ENCODE measurements at places on chromosomes 3 and 15. TPM values are rescaled to one million over a fixed set of nuclear protein-coding genes. Genes with fewer than 3 reads are reported as not detected.

The ATP2B2 gene
- 0.14 TPM for total RNA-seq

The TIGIT gene
- total RNA-seq = not detected

GRCh38 chr3:35648347-35648746, 9.0 kb downstream of the ARPP21 start:
- H3K27me3 ChIP-seq = no peaks in the 10 kb centered on the region
- no peaks in the 10 kb centered on the region for H3K36me3 ChIP-seq
- H3K27ac ChIP-seq = no peak overlapping the region
- no peak overlapping the region for H3K4me3 ChIP-seq
- H3K4me1 ChIP-seq = no peaks in the 10 kb centered on the region

The SLC35G2 gene
- 2.9 TPM for total RNA-seq

DNA sequence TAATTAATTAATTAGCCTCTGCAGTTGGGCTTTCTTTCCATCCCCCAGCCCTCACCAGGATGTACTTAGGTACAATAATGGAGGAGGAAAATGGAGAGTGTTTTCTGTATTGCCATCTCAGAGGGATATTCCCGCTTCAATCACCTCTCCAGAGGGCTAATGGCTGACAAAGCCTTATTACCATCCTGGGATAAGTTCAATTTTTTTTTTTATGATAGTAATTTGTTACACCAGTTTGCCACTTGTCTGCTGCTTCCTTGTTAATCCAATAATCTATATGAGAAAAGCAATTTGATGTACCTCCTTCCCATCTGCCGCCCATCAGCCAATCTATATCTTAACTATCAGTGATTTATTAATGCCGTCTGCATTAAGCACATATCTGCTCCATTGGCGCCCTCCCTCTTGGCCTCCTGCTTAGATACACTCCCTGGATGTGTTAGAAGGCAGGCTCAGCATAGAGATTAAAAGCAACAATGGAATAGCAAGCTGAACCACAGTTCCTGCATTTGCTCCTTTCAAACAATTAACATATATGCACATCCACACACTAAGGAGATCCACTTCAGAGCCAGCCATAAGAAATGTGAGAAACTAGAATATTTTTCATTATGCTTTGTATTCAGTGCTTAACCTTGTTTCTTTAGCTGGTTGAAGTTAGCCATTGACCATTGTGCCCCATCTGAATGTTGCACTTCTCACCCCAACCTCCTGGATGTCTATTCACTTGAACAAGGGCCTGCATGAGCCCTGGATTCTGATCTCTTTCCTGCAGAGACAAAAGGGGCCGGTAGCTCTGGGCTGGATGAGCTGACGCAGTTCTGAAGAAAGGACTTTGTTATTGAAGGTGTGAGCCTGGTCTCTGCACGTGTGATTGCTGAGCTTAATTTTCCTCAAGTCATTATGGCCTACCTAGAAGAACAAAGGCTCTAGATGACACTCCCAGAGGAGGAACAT, 237.3 kb upstream of the GAP43 start:
- no peaks in the 10 kb centered on the region for H3K4me1 ChIP-seq
- H3K27me3 ChIP-seq = no peaks in the 10 kb centered on the region
- DNase-seq = no peak

DNA sequence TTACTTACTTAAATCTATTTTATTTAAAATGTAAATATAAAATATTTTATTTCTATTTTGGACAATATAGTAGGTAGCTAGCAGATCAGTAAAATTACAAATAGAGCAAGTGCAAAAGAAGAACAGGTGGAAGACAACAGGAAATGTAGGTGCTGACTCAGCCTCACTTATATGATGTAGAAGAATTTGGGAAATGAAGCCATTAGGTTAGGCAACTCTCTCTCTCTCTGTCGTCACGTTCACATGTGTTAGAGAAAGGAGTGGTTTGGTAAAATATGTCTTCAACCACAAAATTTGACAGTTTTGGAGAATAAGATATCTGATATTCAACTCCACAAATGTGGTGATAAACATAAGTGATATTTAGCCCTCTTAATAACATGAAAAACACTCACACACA, 532.5 kb upstream of the KCNMB2 start:
- H3K27ac ChIP-seq = no peak overlapping the region
- H3K4me3 ChIP-seq = no peak overlapping the region
- no peaks in the 10 kb centered on the region for H3K4me1 ChIP-seq
- H3K27me3 ChIP-seq = no peaks in the 10 kb centered on the region

- DNase-seq = no peak
- H3K4me3 ChIP-seq = peak overlapping the region; percentile 77
Observed at GRCh38 chr3:57557085-57557537, 1.0 kb downstream of the PDE12 start.

The MUSTN1 gene
- total RNA-seq = 14.4 TPM

- H3K4me3 ChIP-seq = no peak overlapping the region
- H3K27ac ChIP-seq = no peak overlapping the region
- DNase-seq = no peak
- H3K36me3 ChIP-seq = no peaks in the 10 kb centered on the region
Observed at GRCh38 chr3:169299889-169300288, 363.6 kb downstream of the MECOM start.

DNA sequence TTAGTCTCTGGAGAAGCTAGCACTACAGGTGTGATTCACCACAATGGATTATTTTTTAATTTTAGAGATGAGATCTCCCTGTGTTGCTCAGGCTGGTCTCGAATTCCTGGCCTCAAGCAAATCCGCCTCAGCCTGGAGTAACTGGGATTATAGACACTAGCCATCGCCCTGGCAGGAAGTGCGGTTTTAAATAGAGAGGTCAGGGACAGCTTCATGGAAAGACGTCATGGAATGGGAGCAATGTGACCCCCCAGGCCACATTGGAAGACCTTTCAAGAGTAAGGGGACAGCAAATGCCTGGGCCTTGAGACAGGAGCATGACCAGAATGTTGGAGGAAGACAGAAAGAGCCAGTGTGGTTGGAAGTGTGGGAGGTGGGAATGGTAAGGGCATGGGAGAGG, 2.2 kb upstream of the ISG20 start:
- no peak overlapping the region for H3K4me3 ChIP-seq
- no peak for DNase-seq
- H3K36me3 ChIP-seq = no peaks in the 10 kb centered on the region
- no peaks in the 10 kb centered on the region for H3K27me3 ChIP-seq
- H3K27ac ChIP-seq = peak overlapping the region; percentile 70
- H3K4me1 ChIP-seq = peaks cover 17% of the 10 kb centered on the region

GRCh38 chr3:146839727-146840375, 234.7 kb upstream of the PLSCR5 start:
- no peak for DNase-seq
- H3K27me3 ChIP-seq = no peaks in the 10 kb centered on the region
- no peak overlapping the region for H3K27ac ChIP-seq
- no peaks in the 10 kb centered on the region for H3K36me3 ChIP-seq
- H3K4me3 ChIP-seq = no peak overlapping the region

The LDHAL6B gene
- total RNA-seq = not detected

The SLC27A2 gene
- total RNA-seq = 4.7 TPM

- no peak overlapping the region for H3K27ac ChIP-seq
- H3K36me3 ChIP-seq = no peaks in the 10 kb centered on the region
- no peaks in the 10 kb centered on the region for H3K27me3 ChIP-seq
- no peak overlapping the region for H3K4me3 ChIP-seq
- DNase-seq = no peak
- peaks cover 19% of the 10 kb centered on the region for H3K4me1 ChIP-seq
Observed at GRCh38 chr15:72495007-72495406, 20.9 kb downstream of the ARIH1 start.

The APOD gene
- 121 TPM for total RNA-seq

GRCh38 chr15:60372227-60372626, 25.6 kb downstream of the ANXA2 start:
- no peak for DNase-seq
- H3K27ac ChIP-seq = peak overlapping the region; percentile 88
- no peaks in the 10 kb centered on the region for H3K36me3 ChIP-seq
- H3K4me1 ChIP-seq = peaks cover 41% of the 10 kb centered on the region
- no peaks in the 10 kb centered on the region for H3K27me3 ChIP-seq
- H3K4me3 ChIP-seq = no peak overlapping the region

GRCh38 chr15:46461416-46461815, 826.6 kb downstream of the SQOR start:
- no peak overlapping the region for H3K27ac ChIP-seq
- no peak overlapping the region for H3K4me3 ChIP-seq
- H3K27me3 ChIP-seq = no peaks in the 10 kb centered on the region
- H3K36me3 ChIP-seq = no peaks in the 10 kb centered on the region

- H3K27ac ChIP-seq = no peak overlapping the region
- no peak overlapping the region for H3K4me3 ChIP-seq
- no peak for DNase-seq
Observed at GRCh38 chr3:179308001-179308400, 14.8 kb upstream of the ZNF639 start.

The CFAP92 gene
- total RNA-seq = 4.3 TPM

The CCR9 gene
- 0.09 TPM for total RNA-seq

GRCh38 chr3:141740349-141740748, 2.3 kb downstream of the RNF7 start:
- no peaks in the 10 kb centered on the region for H3K27me3 ChIP-seq
- H3K4me3 ChIP-seq = no peak overlapping the region
- H3K4me1 ChIP-seq = no peaks in the 10 kb centered on the region
- peak overlapping the region; percentile 6 for H3K27ac ChIP-seq
- DNase-seq = no peak
- H3K36me3 ChIP-seq = no peaks in the 10 kb centered on the region

- H3K27ac ChIP-seq = no peak overlapping the region
- H3K4me1 ChIP-seq = peaks cover 5% of the 10 kb centered on the region
- DNase-seq = no peak
- H3K36me3 ChIP-seq = no peaks in the 10 kb centered on the region
- no peak overlapping the region for H3K4me3 ChIP-seq
- H3K27me3 ChIP-seq = no peaks in the 10 kb centered on the region
Observed at GRCh38 chr3:127552038-127552437, 38.5 kb downstream of the TPRA1 start.

- no peak overlapping the region for H3K4me3 ChIP-seq
- no peak overlapping the region for H3K27ac ChIP-seq
- H3K4me1 ChIP-seq = no peaks in the 10 kb centered on the region
- H3K27me3 ChIP-seq = no peaks in the 10 kb centered on the region
- no peak for DNase-seq
- no peaks in the 10 kb centered on the region for H3K36me3 ChIP-seq
Observed at GRCh38 chr15:59867086-59867855, 136.8 kb upstream of the FOXB1 start.

DNA sequence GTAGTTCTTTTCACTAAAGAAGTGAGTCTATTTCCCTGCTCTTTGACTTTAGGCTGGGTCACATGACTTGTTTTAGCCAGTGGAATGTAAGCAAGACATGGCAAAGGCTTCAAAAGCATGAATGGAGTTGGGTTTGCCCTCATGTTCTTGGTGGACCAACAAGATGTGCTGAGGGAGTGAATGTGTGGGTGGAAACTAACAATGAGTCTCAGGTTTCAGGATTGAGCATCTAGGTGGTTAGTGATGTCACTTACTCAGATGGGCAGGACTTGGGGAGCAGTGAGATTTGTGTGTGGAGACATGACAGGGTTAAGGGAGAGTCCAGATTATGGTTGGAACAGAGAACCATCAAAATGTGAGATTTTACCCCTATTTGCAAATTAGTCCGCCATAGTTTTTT, 181.4 kb upstream of the UBE2E1 start:
- H3K4me1 ChIP-seq = no peaks in the 10 kb centered on the region
- no peaks in the 10 kb centered on the region for H3K27me3 ChIP-seq
- no peak overlapping the region for H3K4me3 ChIP-seq

DNA sequence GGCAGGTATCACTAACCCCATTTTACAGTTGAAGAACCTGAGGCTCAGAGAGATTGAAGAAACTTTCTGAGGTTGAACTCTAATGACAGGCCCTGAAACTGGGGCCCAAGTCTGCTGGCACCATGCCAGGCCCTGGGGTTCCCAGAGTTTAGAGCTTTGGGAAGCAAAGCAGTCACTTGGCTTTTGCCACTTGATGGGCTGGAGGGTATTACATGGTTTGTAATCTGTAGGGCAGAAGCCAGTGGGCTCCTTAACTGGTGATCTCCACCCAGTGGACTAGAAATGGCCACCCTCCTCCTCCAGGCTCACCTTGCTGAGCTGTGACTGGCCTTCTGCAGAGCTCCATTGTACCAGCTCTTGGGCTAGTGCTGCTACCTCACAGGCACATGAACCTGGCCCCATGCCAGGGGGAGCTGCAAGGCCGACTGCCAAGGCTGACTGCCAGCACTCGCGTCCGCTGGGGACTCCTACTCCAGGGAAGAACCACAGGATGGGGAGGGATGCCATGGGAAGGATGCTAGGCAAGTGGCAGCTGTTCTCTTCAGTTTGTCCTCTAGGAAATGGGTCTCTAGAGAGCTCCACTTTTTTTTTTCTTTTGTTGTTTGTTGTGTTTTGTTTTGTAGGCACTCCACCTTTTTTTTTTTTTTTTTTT, 104.8 kb downstream of the ETFA start:
- no peak overlapping the region for H3K4me3 ChIP-seq
- no peaks in the 10 kb centered on the region for H3K27me3 ChIP-seq
- peak; percentile 86 for DNase-seq
- no peak overlapping the region for H3K27ac ChIP-seq

The GOLGA6L7 gene
- not detected for total RNA-seq

The COL6A5 gene
- total RNA-seq = not detected
